CD4-positive, alpha-beta memory T cell (primary cell): ENCODE measurements at places on chromosomes 16 and 17. TPM values are rescaled to one million over a fixed set of nuclear protein-coding genes. Genes with fewer than 3 reads are reported as not detected.

TBC1D3I gene
- total RNA-seq = 0.91 TPM

TAC4 gene
- not detected for total RNA-seq

DNA sequence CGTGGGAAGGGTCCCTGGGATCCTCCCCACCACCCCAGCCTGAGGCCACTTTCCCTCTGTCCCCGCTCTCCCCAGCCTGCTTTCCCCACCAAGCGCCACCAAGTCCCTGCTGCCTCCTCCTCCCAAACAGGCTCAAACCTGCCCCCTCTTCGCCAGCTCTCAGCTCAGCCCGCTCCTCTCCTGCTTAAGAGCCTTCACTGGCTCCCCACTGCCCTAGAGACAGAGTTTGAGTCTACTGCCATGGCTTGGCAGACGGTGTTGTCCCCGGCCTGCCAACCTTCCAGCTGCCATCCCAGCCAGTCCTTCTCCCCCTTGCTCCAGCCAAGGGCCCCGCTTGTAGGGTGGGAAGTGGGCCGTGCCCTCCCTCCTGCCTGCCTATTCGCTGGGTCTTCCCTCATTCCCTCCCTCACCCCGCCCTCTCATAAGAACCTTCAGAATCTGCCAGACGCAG, 11.1 kb downstream of the IL4R start:
- H3K27ac ChIP-seq = no peak overlapping the region
- no peaks in the 10 kb centered on the region for H3K27me3 ChIP-seq
- no peaks in the 10 kb centered on the region for H3K36me3 ChIP-seq
- peaks cover 90% of the 10 kb centered on the region for H3K4me1 ChIP-seq

DNA sequence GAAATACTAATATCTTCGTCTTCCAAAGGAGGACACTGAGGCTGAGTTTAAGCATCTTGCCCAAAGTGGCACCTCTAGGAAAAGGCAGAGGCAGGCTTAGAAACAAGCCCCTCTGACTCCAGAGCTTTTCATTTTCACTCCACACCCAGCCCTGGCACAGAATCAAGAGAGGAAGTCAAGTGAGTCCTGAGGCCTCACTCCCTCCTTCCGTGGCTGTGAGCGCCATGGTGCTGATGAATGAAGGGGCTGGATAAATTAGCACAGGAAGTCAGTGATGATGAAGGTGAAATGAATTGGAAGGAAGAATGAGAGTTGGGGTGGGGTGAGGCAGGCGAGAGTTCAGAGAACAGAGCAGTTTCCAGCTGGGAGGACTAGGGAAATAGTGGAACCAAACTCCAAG, 179.3 kb downstream of the TMEM132E start:
- H3K27ac ChIP-seq = no peak overlapping the region
- H3K36me3 ChIP-seq = no peaks in the 10 kb centered on the region
- no peaks in the 10 kb centered on the region for H3K4me1 ChIP-seq

AATK gene
- total RNA-seq = 2.1 TPM

GRCh38 chr17:20187049-20187448, 177.9 kb downstream of the SPECC1 start:
- H3K27me3 ChIP-seq = no peaks in the 10 kb centered on the region
- no peaks in the 10 kb centered on the region for H3K4me1 ChIP-seq
- DNase-seq = no peak
- no peak overlapping the region for H3K4me3 ChIP-seq
- no peak overlapping the region for H3K27ac ChIP-seq
- no peaks in the 10 kb centered on the region for H3K36me3 ChIP-seq

GRCh38 chr17:50274142-50274896, at the start of gene TMEM92:
TSS of gene TMEM92 (plus strand) at chr17:50274466. CDS start at chr17:50274502, 36 bp downstream.
- no peak for DNase-seq
- H3K36me3 ChIP-seq = no peaks in the 10 kb centered on the region
- H3K27me3 ChIP-seq = peaks cover 4% of the 10 kb centered on the region
- H3K4me3 ChIP-seq = no peak within 1 kb of the TSS
- peaks cover 4% of the 10 kb centered on the region for H3K4me1 ChIP-seq

HSPB9 gene
- not detected for total RNA-seq

TEX19 gene
- not detected for total RNA-seq

- H3K36me3 ChIP-seq = no peaks in the 10 kb centered on the region
- H3K4me3 ChIP-seq = no peak overlapping the region
- DNase-seq = no peak
- H3K4me1 ChIP-seq = no peaks in the 10 kb centered on the region
- no peak overlapping the region for H3K27ac ChIP-seq
- H3K27me3 ChIP-seq = no peaks in the 10 kb centered on the region
Measured at GRCh38 chr16:12461971-12462370, 341.7 kb downstream of the CPPED1 start.

GRCh38 chr16:83713597-83713996, 94.2 kb upstream of the HSBP1 start:
- no peak overlapping the region for H3K4me3 ChIP-seq
- no peak overlapping the region for H3K27ac ChIP-seq
- H3K36me3 ChIP-seq = no peaks in the 10 kb centered on the region
- no peaks in the 10 kb centered on the region for H3K27me3 ChIP-seq
- no peaks in the 10 kb centered on the region for H3K4me1 ChIP-seq

- no peak overlapping the region for H3K27ac ChIP-seq
- H3K4me1 ChIP-seq = no peaks in the 10 kb centered on the region
- H3K36me3 ChIP-seq = no peaks in the 10 kb centered on the region
- DNase-seq = no peak
Measured at GRCh38 chr17:72665852-72666851, 426.3 kb downstream of the SLC39A11 start.

GRCh38 chr17:65381152-65381551, 180.3 kb downstream of the AXIN2 start:
- no peak for DNase-seq
- no peaks in the 10 kb centered on the region for H3K27me3 ChIP-seq
- no peak overlapping the region for H3K27ac ChIP-seq
- no peaks in the 10 kb centered on the region for H3K4me1 ChIP-seq
- no peak overlapping the region for H3K4me3 ChIP-seq
- no peaks in the 10 kb centered on the region for H3K36me3 ChIP-seq

- H3K27ac ChIP-seq = no peak within 1 kb of the TSS
- peak; percentile 43 for DNase-seq
- no peaks in the 10 kb centered on the region for H3K36me3 ChIP-seq
- H3K4me3 ChIP-seq = peak within 1 kb of the TSS; percentile 37
- no peaks in the 10 kb centered on the region for H3K27me3 ChIP-seq
- peaks cover 12% of the 10 kb centered on the region for H3K4me1 ChIP-seq
Measured at GRCh38 chr17:35731239-35731916, at the start of gene RASL10B. TSS of gene RASL10B (plus strand) at chr17:35731639. CDS start at chr17:35735185, 3,546 bp downstream.

SEPTIN12 gene
- total RNA-seq = not detected

DNA sequence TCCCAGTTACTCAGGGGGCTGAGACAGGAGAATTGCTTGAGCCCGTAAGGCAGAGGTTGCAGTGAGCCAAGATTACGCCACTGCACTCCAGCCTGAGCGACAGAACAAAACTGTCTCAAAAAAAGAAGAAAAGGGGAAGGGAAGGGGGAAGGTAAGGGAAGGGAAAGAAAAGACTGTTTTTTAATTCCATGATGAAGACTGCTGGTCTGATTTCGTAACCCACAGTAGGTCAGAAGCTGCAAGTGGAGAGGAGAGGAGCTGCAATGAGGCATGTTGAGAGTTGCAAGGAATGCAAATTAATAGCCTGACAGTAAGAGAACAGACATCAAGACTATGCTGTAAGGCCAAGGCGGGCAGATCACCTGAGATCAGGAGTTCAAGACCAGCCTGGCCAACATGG, 33.3 kb downstream of the HELZ start:
- no peak overlapping the region for H3K27ac ChIP-seq
- peaks cover 6% of the 10 kb centered on the region for H3K4me1 ChIP-seq
- no peak for DNase-seq
- H3K27me3 ChIP-seq = no peaks in the 10 kb centered on the region

DNA sequence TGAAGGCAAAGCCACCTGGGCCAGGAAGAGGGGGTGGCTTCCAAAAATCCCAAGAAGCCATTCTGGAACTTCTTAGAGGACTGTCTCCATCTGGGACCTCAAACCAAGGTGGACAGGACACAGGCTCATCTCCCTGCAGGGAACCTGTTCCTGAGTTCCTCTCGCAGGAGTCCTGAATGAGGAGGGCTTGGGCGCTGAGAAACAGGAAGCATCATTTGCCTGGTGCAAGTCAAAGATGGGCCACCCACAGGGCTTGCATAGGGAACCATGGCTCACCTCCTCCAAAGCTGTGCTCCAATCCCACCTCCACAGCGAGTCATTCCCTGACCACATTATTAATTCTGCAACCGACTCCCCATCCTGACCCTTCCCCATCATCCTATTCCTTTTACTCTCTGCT, 55.0 kb upstream of the RPL38 start:
- H3K27ac ChIP-seq = no peak overlapping the region
- H3K36me3 ChIP-seq = no peaks in the 10 kb centered on the region
- H3K4me3 ChIP-seq = no peak overlapping the region
- H3K4me1 ChIP-seq = no peaks in the 10 kb centered on the region
- no peaks in the 10 kb centered on the region for H3K27me3 ChIP-seq
- no peak for DNase-seq

DNA sequence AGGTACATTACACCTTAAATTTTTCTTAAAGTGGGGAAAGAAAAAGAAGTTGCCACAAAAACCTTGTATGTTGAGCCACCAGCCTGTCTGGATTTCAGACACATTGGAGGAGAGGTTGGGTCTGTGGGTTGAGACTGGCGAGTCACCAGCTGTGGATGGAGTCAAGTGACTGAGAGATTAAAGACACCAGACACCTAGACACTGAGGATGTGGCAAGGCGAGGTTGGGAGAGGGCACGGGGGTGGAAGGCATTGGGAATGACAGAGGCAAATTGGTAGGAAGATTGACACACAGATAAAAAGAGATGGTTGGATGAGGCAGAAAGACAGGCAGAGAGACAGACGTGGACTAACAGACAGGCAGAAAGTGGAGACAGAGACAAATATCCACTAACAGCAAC, 49.6 kb downstream of the KCNJ12 start:
- H3K27me3 ChIP-seq = no peaks in the 10 kb centered on the region
- DNase-seq = no peak
- no peaks in the 10 kb centered on the region for H3K4me1 ChIP-seq
- no peak overlapping the region for H3K27ac ChIP-seq

DNA sequence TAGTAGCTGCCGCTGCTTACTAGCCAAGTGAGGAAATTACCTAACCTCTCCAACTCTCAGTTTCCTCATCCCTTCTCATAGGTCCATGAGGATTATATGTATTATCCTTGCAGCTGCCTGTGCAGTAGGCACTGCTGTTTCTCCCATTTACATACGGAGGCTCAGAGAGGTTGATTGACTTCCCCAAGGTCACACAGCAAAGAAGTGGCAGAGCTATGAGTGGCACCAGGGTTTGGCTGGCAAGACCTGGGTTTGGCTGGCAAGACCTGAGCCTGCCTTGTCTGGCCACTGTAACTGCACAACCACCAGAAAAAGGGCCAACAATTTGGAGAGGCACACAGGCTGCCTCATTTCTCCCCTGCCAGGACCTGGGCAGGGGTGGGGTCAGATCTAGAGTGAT, 2.5 kb upstream of the NDRG4 start:
- H3K36me3 ChIP-seq = no peaks in the 10 kb centered on the region
- H3K4me3 ChIP-seq = no peak overlapping the region
- H3K27me3 ChIP-seq = peaks cover 5% of the 10 kb centered on the region
- H3K27ac ChIP-seq = no peak overlapping the region
- DNase-seq = no peak

DNA sequence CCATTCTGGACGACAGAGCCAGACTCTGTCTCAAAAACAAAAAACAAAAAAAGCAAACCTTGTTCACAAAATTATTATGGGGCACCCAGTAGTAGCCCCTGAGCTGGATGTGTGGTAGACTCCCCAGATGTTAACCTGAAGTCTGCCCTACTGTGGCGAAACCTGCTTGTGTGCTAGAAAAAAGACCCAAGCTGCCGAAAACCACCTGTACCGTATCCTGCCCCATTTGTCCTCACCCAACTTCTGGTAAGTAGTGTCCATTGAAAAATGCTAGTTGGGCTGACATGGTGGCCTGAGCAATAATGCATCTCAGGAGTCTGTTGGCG, 9.1 kb downstream of the RMI2 start:
- no peak for DNase-seq
- H3K36me3 ChIP-seq = no peaks in the 10 kb centered on the region
- H3K4me3 ChIP-seq = no peak overlapping the region
- H3K4me1 ChIP-seq = peaks cover 36% of the 10 kb centered on the region
- H3K27me3 ChIP-seq = no peaks in the 10 kb centered on the region

DNA sequence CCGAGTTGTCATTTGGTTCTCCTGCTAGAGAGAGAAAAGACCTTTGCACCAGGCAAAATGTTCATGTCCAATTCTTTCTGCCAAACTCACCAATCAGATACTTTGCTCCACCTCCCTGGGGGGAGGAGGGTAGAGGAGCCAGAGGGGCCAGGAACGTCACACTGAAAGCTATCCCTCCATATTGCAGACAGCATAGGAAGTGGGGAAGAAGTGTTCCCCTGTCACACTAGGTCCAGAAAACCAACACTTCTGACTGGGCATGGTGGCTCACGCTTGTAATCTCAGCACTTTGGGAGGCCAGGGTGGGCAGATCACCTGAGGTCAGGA, 9.5 kb downstream of the HSD17B2 start:
- no peak overlapping the region for H3K4me3 ChIP-seq
- no peak for DNase-seq
- H3K36me3 ChIP-seq = no peaks in the 10 kb centered on the region
- no peaks in the 10 kb centered on the region for H3K27me3 ChIP-seq

DNA sequence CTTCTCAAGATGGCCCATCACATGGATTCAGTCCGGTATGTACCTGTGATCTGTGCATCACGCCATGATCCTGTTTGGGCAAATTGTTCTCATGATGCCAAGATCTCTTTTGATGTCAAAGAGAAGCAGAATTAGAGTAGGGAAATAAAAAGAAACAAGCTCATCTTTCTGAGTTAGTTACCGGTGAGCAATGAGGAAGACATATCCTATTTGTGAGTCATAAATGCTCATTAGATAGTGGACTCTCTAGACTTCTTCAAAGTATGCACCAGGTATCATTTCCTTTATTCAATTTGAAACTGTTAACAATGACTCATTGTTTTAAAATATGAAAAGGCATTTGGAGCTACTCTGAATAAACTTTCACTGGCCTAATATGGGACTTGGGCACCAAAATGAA, 8.0 kb upstream of the KRTAP4-12 start:
- no peaks in the 10 kb centered on the region for H3K27me3 ChIP-seq
- H3K27ac ChIP-seq = no peak overlapping the region
- H3K36me3 ChIP-seq = no peaks in the 10 kb centered on the region
- H3K4me1 ChIP-seq = peaks cover 22% of the 10 kb centered on the region

POLR2A gene
- total RNA-seq = 191 TPM
